SK-N-DZ (cell line): ENCODE measurements at places on chromosomes 2 and 18.
A peak's percentile ranks its signal among the peaks of the same experiment; 100 is the strongest.

DNA sequence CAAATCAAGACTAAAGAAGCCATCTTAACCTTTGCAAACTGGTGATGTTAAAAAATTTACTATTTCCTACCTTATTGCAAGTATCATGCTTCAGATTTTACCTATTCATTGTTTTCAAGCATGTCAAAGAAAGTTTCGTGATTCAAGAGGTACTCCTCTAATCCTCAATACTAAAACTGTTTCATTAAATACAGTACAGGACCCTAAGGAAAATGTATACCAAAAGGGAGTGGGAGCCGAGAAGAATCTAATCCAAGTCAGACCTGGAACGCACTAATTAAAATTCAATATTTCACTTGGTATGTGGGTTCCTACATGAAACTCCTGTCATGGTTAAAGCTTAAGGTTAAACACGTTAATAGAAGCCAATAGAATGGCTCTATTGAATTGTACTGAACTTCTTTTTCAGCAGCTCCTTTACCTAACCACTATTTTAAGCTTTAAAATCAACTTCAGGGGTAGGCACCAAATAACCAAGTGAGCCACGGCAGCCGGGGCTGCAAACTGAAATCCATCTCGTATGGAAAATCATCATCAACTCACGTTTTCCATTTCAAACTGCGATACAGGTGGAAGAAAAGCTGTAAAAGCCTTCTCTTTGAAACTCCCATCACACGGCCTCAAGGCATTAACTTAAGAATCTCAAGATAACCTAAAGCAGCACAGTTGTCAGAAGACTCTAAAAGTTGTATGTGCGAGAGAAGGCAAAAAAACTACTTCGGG, 188.8 kb downstream of the ZEB2 start:
- DNase-seq, result peak; percentile 5

- DNase-seq, result no peak
Observed at GRCh38 chr2:41990688-41991087, 57.1 kb upstream of the PKDCC start.

DNA sequence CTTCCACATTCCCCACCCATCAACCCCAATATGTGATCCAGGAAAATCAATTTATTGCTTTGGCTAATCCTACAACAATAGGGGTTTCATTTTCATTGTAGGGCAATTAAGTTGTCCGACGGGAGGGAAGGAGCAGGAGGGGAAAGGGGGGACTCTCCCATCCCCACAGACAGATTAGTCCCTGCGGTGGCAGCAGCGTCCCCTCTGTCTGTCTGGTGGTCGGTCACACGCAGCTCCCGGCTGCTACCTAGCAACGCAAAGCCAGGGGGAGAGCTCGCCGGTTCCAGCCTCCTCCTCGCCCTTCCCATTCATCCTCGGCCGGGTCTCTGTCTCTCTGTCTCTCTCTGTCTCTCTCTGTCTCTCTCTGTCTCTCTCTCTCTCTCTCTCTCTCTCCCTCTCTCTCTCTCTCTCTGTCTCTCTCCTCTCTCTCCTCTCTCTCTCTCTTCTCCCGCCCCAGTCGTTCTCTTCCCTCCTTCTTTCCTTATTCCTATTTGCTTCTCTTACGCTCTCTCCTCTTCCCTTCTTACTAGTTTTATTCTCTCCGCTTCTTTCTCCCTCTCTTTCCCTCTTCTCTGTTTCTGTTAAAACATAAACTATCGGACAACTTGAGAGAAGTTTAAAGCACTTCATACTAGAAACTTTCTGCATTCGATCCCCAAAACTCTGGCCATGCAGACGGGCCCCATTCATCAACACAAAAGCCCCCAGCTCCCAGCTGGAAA, 1.2 kb downstream of the LRP2 start:
- DNase-seq, result no peak

DNA sequence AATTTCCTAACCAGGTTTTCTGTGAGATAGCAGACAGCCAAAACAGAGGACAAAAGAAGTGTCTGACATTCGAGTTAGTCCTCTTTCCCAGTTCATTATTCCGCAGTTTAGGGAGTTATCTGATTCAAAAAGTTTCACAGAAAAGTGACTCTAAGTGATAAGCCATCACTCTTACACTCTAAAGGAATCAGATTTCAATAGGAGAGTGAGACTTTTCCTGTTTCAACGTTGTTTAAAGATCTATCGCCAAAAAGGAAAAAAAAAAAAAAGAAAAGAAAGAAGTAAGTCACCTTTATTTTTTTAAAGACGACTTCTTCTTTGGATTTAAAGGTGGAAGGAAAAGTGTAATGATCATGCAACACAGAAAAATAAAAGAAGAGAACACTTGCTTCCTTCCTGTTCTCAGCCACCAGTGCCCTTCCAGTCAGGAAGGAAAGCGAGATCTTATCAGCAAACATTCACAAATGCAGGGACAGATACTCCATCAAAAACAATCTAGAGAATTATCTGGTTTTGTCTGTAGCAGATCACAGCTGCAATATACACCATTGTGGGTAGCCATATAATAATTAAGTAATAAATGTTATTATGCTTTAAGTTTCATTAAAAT, 49.8 kb downstream of the TFPI start:
- DNase-seq, result peak; percentile 73

DNA sequence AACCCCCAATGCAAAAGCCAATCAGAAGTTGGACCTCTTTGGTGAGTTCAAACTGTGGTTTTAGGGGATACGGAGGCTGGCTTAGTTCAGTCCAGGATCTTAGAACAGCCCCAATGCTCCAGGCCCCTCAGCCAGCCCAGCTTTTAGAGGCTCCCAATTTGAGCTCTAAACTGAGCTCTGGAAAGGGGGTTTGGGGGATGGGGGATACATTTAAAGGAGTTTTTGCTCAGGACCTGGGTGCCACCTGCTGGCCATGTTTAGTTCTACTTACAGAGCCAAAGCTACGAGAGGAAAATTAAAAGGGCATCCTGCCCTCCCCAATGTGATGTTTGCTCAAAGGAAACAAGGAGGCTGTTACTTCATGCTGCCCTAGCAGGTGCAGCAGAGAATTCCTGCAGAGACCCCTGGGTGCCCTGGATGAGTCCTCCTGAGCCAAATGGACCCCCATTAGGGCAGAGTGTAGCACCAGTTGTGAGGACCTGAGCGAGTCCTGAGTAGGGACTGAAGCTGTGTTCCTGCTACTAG, 15.9 kb upstream of the TMEM214 start:
- peak; percentile 57 for DNase-seq

- no peak for DNase-seq
Observed at GRCh38 chr18:3219631-3220335, at the start of gene MYOM1. MYOM1 (minus strand) TSS chr18:3219968; CDS start chr18:3215223, 4,745 bp downstream.

DNA sequence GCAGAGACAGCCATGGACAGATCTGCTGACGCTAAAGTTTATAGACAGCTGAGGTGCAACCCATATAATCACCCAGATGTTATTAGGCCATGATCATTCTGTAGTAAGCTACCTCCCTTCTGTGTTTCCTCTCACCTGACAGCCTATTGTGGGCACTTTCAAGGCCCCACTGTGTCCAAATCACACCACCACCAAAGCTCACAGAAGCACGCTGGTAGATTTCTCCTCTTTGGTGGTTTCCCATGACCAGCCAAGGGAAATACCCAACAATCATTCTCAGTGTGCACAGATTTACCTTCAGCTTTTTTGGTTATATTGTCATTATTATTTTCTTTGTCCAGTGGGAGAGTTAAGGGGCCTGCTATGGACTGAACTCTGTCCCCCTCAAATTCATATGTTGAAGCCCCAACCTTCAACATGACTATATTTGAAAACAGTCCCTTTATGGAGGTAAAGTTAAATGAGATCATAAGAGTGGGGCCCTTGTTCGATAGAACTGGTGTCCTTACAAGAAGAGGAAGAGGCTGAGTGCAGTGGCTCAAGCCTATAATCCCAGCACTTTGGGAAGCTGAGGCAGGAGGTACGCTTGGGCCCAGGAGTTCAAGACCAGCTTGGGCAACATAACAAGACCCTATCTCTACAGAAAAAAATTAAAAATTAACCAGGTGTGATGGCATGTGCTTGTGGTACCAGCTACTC, 74.0 kb upstream of the MSH6 start:
- no peak for DNase-seq

DNA sequence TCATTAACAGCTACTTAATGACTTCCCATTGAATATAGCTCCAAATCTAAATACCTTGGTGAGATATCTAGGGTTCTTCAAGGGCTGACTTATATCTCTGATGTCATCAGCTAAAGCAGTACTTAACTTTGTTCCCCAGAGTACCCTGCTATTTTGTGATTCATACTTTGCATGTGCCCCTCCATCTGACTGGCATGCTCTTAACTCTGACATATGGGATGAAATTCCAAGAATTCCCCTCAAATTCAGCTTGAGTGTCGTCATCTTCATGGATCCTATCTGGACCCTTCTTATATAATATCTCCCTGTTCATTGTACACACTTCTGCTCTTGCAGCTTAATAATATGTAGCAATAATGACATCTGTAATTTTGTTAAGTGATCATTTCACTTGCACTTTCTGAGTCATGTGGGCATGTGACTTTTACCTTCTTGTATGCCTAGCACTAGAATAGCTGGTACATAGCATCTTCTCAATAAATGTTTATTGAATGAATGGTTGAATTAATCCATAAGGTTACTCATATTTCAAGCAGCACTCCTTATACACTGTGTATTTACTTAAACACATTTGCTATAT, 172.9 kb downstream of the WDR7 start:
- DNase-seq, result no peak

DNA sequence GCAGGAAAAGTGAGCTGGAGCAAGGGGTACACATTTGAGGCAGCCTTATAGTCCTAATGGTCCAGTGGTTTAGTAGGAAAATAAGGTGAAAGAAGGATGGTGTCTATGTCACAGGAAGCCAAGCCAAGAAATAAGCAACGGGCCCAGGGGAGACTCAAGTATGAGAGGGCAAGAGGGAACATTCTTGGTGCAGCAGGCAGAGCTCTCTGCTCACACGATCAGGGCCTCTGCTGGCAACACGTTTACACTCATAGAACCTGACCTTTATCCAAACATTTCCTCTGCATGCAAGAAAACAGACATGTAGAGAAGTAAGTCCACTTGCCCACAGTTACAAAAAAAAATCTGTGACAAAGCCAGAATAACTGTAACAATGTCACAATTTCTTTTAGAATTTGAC, 32.6 kb upstream of the LRRC30 start:
- DNase-seq, result no peak

DNA sequence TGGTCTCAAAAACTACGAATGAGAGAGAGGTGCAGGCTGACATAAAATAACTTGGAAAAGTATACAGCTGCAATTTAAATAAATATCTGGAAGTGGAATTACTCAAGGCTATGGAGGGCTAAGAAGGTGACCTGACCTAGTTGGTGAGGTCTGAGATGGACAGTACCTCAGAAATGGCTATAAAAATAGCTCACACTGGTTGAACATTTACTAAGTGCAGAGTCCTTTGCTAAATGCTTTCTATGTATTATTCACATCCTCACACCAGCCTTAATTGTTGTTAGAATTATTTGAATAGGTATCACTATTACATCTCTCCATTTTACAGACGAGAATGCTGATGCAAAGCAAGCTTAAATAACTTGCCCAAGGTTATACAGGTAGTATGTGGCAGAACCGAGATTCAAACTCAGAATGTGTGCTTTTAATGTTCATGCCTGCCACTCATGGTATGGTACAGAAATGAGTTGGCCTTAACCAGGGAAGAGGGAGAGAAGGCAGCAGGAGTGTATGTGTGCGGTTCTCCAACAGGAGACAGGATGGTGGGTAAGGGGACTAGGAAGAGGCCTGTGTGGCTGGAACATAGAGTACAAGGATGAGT, 37.4 kb downstream of the MRPL44 start:
- DNase-seq, result no peak

GRCh38 chr18:77012806-77013541, 119.6 kb downstream of the MBP start:
- DNase-seq, result no peak

- DNase-seq, result peak; percentile 20
Observed at GRCh38 chr2:219335373-219335786, 2.8 kb upstream of the RESP18 start.

DNA sequence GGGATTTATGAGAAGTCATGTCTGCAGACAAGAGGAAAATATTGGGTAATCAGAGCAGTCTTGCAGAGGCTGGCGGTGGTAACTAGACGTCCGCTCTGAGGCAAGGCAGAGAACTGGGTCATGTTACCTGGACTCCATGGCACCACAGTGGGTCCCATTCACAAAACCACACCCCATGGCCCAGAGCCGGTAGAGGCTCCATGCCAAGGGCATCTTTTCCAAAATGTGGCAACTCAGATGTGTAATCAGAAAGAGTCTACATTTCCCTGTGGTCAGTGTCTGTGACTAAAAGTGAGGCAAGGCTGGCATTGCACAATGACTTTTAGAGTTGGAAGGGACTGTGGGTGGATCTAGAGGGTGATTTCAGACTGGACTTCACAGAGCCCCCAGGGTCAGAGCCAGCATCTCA, 113.1 kb downstream of the MREG start:
- DNase-seq, result no peak

DNA sequence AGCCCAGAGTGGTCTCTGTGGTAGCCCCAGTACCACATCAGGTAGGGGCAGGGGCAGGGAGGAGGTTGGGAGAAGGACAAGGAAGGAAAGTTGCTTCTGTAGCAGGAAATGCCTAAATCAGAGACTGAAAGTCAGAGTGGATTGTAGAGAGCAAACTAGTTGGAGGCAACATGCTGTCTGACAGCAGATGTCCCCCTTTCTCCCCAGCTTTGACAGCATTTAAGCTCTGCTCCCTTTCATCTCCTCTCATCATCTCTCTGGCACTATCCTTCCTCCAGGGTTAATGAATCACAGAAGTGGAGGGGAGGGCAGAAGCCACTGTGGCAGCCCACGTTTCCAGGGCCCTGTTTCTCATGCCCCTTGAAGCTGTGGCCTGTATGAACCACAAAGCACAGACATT, 50.4 kb downstream of the BOD1L2 start:
- peak; percentile 30 for DNase-seq

- DNase-seq, result no peak
Observed at GRCh38 chr2:58866040-58866439, 624.9 kb upstream of the FANCL start.

DNA sequence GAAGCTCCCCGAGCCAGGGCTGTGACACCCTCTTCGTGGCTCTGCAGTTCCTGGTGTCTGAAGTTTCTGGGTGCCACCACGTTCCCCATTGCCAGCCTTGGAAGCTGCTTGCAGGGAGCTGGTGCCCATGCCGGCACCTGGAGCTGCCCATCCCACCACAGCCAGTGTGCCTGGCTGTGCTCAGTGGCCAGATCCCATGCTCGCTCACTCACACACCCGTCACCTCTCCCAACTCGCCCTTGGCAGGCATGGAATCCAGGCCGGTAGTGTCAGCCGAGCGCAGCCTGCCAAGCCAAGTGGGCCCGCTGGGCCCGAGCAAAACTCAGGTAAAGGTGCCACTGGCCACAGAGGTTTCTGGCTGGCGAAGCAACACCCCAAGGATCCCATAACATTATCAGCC, 370.2 kb downstream of the PTPRM start:
- DNase-seq, result no peak

GRCh38 chr18:32450026-32450691, 20.5 kb downstream of the GAREM1 start:
- DNase-seq, result no peak

DNA sequence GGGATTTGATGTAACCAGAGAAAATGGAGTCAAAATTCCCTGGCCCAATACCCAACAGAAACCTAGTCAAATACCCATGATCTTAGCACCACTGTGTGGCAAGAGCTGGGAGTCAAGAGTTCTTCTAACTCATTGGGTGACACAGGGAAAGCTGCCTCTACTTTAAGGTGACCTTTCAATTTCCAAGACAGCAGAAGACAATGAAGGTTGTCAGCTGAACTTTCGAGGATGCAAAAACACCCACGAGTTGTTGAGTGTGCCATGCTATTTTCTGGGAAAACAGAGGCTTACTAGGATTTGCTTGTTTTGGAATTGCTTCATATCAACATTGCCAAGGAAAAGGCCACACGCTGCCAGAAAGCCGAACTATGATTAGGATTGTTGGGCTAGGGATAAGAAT, 61.6 kb upstream of the CYRIA start:
- DNase-seq, result no peak

GRCh38 chr2:79994161-79994560, 310.4 kb downstream of the LRRTM1 start:
- no peak for DNase-seq
